NCI-H1694 (cell line): ENCODE measurements at places on chromosomes 3 and 15.

GRCh38 chr15:50046159-50046558, 72.9 kb downstream of the ATP8B4 start:
- DNase-seq = no peak

DNA sequence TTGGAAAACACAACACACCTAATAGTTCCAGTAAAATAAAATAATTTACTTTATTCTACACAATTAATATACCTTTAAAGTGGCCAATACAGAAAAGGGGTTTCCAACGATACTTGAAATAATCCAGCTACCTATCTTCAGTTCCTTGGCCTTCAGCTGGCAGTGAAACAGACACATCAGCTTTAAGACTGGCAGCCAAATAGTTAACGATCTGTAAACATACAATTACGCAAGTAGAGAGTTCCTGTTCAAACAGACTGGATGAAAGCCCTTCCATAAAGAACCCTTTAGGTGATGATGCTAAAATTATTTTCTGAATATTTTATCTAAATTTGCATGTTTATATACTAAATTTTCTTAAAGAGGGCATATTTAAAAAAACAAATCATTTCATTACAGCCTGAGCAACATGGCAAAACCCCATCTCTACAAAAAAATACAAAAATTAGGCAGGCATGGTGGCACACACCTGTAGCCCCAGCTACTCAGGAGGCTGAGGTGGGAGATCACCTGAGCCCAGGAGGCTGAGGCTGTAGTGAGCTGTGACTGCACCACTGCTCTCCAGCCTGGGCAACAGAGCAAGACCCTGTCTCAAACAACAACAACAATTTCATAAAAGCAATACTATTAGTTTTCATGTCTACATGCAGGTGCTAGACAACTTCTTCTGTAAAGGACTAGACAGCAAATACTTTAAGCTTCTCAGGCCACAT, 12.9 kb downstream of the DYNC1LI1 start:
- no peak for DNase-seq

DNA sequence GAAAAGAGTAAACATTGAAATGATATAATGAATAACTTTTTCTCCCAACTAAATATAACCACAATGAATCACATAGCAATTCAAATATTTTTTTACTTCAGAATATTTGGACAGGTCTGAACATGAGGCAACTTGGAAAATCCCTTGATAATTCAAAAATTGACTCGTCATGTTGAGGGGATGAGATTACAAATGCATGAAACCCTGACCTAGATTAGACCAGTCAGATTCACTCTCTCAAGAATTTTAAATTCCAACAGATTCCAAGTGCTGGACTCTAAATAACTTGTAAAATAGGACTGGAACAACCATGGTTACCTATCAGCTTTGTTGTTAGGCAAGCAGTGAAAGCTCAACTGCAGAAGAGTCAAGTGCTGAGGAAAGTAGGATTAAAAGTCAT, 317.5 kb downstream of the GBE1 start:
- DNase-seq = no peak

DNA sequence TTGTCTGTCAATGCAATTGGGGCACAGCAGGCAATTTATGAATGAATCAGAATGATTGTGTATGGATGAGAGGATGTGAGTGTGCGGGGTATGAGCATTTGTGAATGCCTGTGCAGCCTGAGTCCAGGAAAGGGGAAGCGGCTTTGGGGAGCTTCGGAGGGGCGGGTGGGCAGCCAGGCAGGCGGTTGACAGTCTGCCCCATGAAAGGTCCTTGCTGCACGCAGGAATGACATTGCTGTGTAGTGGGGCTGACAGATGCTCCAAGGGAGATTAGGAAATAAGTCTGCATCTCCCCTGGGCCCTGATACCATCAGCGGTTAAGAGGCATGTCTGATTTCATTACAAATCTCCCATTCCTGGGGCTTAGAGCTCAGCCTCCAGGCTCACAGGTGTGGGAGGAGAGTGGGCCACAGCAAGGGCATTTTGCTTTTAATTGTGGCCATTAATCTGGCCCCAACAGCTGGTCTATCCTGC, 26.4 kb upstream of the TSPAN3 start:
- no peak for DNase-seq

DNA sequence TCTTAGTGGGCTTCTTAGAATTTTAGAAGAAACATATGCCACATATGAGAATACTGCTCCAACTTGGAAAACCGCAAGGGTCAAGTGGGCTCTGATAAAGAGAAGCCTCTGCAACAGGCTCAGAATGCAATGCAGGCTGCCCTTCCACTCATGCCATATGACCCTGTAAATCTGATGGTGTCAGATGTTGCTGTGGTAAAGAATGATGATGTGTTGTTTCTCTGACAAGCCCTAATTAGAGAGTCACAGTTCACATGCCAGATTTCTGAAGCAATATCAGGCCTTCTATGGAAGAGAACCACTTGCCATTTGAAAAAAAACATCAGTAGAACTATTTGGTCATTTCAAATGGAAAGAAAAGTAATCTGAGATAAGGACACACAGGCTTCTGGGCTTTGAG, 749.6 kb downstream of the AGBL1 start:
- DNase-seq = no peak

GRCh38 chr3:13303410-13303809, 116.7 kb downstream of the NUP210 start:
- no peak for DNase-seq

DNA sequence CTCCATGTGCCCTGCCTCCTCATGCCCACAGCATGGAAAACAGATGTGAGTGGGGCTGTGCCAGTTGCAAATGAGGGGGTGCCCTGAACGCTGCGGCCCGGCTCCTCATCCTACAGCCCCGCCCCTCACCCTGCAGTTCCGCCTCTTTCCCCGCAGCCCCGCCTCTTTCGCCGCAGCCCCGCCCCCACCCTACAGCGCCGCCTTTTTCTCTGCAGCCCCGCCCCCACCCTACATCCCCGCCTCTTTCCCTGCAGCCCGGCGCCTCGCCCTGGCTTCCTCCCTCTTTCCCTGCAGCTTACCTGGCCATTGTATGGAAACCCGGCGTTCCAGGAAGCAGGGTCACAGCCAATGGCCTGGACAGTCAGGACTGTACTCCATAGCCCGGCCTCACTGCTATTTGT, 284.9 kb downstream of the TLE3 start:
- DNase-seq = no peak

- DNase-seq = no peak
These were observed 921.1 kb downstream of the ROBO1 start for GRCh38 chr3:78846718-78847117.
